ENCODE measurements at places on chromosomes 7 and 10. TPM values are rescaled to one million over a fixed set of nuclear protein-coding genes. Genes with fewer than 3 reads are reported as not detected.
A peak's percentile ranks its signal among the peaks of the same experiment; 100 is the strongest.

The FEZF1 gene
- total RNA-seq = not detected

GRCh38 chr10:119849031-119849789 lies 23.4 kb downstream of the MCMBP start:
- no peaks in the 10 kb centered on the region for H3K4me1 ChIP-seq
- no peak overlapping the region for H3K4me3 ChIP-seq
- no peaks in the 10 kb centered on the region for H3K27me3 ChIP-seq
- peak; percentile 40 for DNase-seq
- no peaks in the 10 kb centered on the region for H3K36me3 ChIP-seq

The WAPL gene
- total RNA-seq = 20.9 TPM

GRCh38 chr10:125232841-125233240 lies 72.5 kb upstream of the CTBP2 start:
- no peaks in the 10 kb centered on the region for H3K36me3 ChIP-seq
- no peak overlapping the region for H3K27ac ChIP-seq
- peaks cover 29% of the 10 kb centered on the region for H3K4me1 ChIP-seq
- no peak overlapping the region for H3K4me3 ChIP-seq

DNA sequence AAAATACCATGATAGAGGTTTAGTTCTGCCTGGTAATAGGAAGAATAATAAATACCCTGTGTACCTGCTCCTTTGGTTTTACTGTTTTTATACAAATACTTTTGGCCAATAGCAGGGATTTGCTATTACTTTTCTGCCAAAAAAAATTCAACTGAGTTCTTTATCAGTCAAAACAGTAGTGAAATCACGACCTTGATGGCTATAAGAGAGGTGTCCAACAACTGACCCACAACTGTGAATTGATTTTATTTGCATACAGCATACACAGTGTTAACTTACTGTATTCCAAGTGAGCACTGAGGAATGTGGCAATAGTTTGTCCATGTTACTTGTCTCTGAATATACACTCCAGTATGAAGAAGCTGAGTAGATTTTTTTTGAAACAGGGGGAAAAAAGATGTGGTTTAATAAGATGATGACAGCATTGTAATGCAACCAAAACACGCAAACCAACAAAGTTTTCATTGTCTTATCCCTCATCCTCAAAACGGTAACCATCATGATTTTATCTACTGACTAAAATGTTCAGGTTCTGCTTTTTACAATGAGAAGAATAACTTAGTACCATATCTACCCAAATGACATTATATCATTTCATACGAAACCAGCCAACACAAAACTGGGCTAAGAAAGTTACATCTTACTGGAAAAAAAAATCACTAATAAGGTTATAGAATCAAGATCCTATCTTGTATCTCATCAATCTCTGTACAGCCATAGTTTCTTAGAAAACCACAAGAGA lies 63.3 kb downstream of the GSAP start:
- no peak for DNase-seq
- no peaks in the 10 kb centered on the region for H3K4me1 ChIP-seq
- no peak overlapping the region for H3K27ac ChIP-seq
- H3K27me3 ChIP-seq = no peaks in the 10 kb centered on the region
- H3K4me3 ChIP-seq = no peak overlapping the region
- no peaks in the 10 kb centered on the region for H3K36me3 ChIP-seq

The OR2A1 gene
- not detected for total RNA-seq

The PNLIPRP1 gene
- total RNA-seq = not detected

GRCh38 chr10:112467541-112468075 lies 20.6 kb downstream of the VTI1A start:
- peaks cover 5% of the 10 kb centered on the region for H3K36me3 ChIP-seq
- H3K4me3 ChIP-seq = no peak overlapping the region
- no peaks in the 10 kb centered on the region for H3K27me3 ChIP-seq
- DNase-seq = no peak

DNA sequence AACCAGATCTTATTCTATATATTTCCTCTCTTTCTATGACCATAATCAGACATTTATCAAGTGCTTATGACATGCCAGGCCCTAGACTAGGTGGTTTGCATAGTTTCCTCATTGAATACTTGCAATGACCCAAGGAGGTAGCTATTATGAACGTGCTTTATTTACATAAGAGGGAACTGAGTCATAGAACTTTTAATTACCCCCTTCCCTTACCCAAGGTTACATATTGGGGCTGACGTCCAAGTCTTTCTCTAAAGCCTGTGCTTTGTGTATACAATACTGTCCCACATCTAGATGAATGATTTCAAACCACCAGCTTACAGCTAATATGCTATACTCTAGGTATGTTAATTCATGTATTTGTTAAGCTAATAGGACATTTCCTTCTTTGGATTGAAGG lies 91.9 kb upstream of the NPY start:
- no peaks in the 10 kb centered on the region for H3K27me3 ChIP-seq
- H3K4me1 ChIP-seq = peaks cover 10% of the 10 kb centered on the region
- H3K27ac ChIP-seq = no peak overlapping the region
- no peak overlapping the region for H3K4me3 ChIP-seq
- no peaks in the 10 kb centered on the region for H3K36me3 ChIP-seq

The RBM20 gene
- 0.11 TPM for total RNA-seq

DNA sequence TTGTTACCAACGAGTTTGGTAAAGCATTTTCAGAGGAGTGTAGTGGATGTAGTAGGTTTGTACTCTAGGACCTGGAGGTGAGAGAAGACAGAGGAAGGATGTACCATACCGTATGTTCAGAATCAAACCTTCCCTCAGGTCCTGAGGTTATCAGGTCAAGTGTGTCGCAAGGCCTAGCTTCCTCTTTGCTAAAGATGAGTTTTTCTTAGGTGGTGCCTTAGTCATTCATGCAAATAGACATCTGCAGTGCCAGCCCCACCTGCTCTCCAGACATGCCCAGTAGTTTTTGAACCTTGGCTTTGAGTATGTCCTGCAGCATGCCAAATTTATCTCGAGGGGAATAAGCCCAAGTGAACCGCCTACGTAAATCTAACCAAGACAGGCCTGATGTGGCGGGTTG lies 71.3 kb downstream of the HDAC9 start:
- no peaks in the 10 kb centered on the region for H3K27me3 ChIP-seq
- H3K36me3 ChIP-seq = no peaks in the 10 kb centered on the region
- no peak overlapping the region for H3K27ac ChIP-seq
- no peaks in the 10 kb centered on the region for H3K4me1 ChIP-seq
- no peak for DNase-seq
- H3K4me3 ChIP-seq = no peak overlapping the region

GRCh38 chr7:37816922-37817590 lies 31.3 kb upstream of the NME8 start:
- H3K27me3 ChIP-seq = no peaks in the 10 kb centered on the region
- no peaks in the 10 kb centered on the region for H3K4me1 ChIP-seq
- no peak overlapping the region for H3K27ac ChIP-seq
- no peak overlapping the region for H3K4me3 ChIP-seq

DNA sequence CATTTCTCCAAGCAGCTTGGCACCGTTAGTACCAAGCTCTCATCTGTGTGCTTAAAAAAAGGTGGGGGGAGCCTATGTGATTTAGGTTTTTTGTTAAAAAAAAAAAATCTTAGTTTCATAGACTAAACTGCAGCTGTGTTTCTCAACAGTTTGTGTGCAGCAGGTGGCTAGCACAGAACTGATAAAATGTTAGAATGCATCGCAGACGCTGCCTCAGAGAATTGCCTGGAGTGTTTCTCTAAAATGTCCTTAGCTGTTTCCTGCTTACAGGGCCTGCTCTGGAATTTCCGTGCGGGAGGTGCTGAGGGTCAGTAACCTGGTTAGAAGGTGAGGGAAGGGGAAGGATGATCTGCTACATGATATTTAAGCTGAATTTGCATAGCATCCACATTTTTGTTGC lies 268.9 kb downstream of the PLXDC2 start:
- no peak overlapping the region for H3K4me3 ChIP-seq
- no peaks in the 10 kb centered on the region for H3K4me1 ChIP-seq
- H3K27ac ChIP-seq = no peak overlapping the region
- H3K27me3 ChIP-seq = no peaks in the 10 kb centered on the region

The ZPBP gene
- total RNA-seq = not detected

The TMEM120A gene
- 27.0 TPM for total RNA-seq

DNA sequence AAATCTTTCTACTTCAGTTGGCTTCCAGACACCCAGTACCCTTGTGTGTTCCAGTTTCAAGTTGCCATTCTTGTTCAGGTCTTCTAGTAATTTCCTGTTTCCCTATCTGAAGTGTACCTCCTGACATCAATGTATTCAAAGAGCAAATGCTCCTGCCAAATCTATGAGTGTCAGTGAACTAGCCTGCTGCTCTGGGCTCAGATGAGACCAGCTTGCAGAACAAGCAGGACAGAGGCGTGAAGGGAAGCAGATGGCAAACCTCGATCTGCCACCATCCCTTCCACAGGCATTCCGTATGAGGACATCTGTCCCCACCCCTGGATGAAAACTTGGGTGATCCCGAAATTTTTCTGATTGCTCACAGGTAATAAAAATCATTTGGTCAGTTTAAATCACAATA lies 4.4 kb upstream of the MPP7 start:
- H3K4me3 ChIP-seq = no peak overlapping the region
- no peak overlapping the region for H3K27ac ChIP-seq
- no peaks in the 10 kb centered on the region for H3K36me3 ChIP-seq
- H3K27me3 ChIP-seq = peaks cover 16% of the 10 kb centered on the region

DNA sequence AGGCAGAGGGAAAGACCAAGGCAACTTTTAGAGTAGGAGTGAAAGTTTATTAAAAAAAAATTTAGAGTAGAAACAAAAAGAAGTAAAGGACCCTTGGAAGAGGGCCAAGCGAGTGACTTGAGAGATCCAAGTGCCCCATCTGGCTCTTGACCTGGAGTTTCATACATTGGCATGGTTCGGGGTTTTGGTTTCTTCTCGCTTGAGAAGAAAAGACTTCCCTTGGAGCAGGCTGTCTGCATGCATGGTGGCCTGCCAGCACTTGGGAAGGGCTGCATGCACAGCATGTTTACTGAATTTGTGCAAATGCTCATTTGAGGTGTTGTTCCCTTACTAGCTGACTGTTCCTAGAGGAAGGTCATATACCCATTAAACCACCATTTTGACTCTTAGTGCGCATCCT lies 8.8 kb upstream of the ADO start:
- no peaks in the 10 kb centered on the region for H3K4me1 ChIP-seq
- no peak overlapping the region for H3K4me3 ChIP-seq
- no peaks in the 10 kb centered on the region for H3K36me3 ChIP-seq
- H3K27ac ChIP-seq = no peak overlapping the region
- DNase-seq = no peak

GRCh38 chr7:8035647-8036518 lies 67.3 kb downstream of the GLCCI1 start:
- no peak overlapping the region for H3K27ac ChIP-seq
- no peak for DNase-seq
- H3K4me3 ChIP-seq = no peak overlapping the region
- H3K27me3 ChIP-seq = no peaks in the 10 kb centered on the region
- H3K36me3 ChIP-seq = peaks cover 15% of the 10 kb centered on the region

DNA sequence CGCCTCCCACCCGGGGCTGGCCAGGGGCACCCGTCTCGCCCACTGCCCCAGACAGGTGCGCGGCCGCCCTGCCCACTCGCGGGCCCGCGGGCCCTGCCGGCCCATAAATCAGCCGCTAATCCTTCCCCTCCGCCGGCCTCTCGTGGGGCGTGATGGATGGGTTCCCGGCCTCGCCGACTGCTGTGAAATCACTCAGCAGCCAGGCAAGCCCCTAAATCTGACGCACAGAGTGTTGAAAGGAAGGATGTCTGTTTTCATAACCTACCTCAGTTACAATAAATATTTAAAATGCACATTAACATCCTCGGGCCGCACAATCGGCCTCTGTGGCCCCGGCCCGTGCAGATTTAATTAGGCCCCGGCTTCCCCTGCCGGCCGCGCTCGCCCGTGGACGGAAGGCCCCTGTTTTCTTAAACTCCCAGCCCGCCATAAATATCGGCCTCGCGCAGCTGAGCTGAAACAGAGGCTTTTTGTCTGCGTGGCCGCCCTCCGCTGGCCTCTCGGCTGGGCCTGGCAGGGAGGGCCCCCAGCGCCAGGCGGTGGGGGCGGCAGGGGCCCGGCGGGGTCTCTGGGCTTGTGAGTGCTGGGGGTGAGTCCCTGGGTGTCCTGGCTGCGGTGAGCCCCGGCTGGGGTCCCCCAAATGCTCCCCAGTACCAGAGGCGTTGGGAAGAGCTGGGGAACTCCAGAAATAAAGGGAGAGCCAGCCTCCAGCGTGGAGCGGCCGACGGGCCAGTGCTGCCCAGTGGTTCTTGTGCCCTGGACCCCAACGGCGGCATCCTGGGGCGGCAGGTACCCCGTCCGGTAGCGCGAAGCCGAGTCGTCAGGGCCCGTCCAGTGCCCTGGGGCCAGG lies 90.7 kb downstream of the UNCX start:
- DNase-seq = no peak
- H3K4me3 ChIP-seq = no peak overlapping the region
- H3K27ac ChIP-seq = no peak overlapping the region
- H3K27me3 ChIP-seq = peaks cover 78% of the 10 kb centered on the region
- no peaks in the 10 kb centered on the region for H3K36me3 ChIP-seq
- H3K4me1 ChIP-seq = no peaks in the 10 kb centered on the region

The ZNF467 gene
- 6.6 TPM for total RNA-seq

The ADRB1 gene
- total RNA-seq = 0.48 TPM

The KEL gene
- total RNA-seq = not detected

DNA sequence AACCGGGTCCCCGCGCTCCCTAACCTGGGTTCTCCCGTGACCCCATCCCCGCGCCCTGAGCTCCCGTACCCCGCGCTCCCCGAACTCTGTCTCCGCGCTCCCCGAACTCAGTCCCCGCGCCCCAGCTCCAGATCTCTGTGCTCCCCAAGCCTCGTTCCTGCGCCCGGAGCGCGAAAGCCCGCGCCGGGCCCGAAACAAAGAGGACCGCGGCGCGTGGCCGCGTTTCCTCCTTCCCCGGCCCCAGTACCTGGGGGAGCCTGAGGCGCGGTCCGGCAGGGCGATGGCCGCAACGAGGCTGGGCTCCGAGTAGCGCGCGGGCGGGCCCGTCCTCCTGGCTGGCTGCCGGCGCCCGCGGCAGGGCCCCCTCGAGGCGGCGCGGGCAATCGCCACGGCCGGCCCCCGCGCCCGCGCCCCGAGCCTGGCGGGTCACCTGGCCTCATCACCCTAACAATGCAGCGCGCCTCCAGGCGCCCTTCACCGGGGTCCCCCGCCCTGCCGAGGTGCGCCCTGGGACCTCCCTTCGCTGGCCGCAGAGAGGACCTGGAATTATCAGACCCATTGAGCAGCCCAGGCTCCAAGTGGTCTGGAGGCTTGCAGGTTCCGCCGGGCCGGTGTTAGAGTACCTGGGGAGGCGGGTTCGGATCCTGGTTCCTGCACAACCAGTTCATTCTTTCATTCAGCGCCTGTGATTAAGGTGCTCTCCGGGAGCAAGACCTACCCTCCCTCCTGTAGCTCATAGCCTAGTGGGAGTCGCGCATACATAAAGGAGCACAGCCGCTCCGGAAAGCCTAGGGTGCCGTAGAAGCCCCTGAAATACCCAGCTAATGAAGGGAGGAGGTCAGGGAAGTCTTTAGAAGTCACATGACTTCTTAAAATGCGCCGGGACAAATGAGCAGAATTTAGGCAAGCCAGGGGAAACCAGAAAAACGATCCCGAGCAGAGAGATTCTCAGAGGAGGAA lies at the start of gene TNS3:
TSS of gene TNS3 (minus strand) at position 308 of the 960 bp plus-strand sequence. CDS start 142,475 bp downstream, outside the sequence.
- peak within 1 kb of the TSS; percentile 65 for H3K4me3 ChIP-seq
- no peaks in the 10 kb centered on the region for H3K27me3 ChIP-seq
- H3K4me1 ChIP-seq = peaks cover 80% of the 10 kb centered on the region

The MYL10 gene
- total RNA-seq = not detected

The SPDYE16 gene
- total RNA-seq = not detected

- H3K4me3 ChIP-seq = peak overlapping the region; percentile 31
- H3K4me1 ChIP-seq = no peaks in the 10 kb centered on the region
- H3K36me3 ChIP-seq = no peaks in the 10 kb centered on the region
- no peak overlapping the region for H3K27ac ChIP-seq
- no peak for DNase-seq
These were observed 285.8 kb upstream of the CACNA2D1 start for GRCh38 chr7:82729172-82730030.
